ENCODE measurements at places on chromosomes 12 and 14.

DNA sequence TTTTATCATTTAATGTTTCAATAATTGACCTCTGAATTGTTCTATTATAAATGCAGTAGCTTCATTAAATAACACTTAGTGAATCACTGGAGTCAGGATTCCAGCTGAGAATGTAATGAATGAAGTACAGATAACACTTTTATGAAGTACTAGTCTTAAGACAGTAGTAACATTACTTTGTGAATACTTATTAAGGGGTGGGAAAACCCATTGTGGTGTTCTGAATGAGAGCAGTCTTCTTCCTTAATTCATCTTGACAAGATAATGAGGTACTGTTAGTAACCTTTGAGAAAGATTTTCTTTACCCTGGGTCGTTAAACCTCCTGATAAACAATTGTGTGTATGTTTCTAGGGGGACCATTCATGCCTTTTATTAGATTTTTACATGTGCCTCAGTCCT is 12.7 kb downstream of the NUP107 start:
- DNase-seq = no peak

GRCh38 chr12:77116277-77116676 is 50.9 kb upstream of the E2F7 start:
- DNase-seq = no peak

GRCh38 chr12:132827763-132828703 is 636 bp downstream of the GOLGA3 start:
- peak; percentile 32 for DNase-seq

- no peak for DNase-seq
Observed at GRCh38 chr12:124359671-124360581, 65.0 kb downstream of the RFLNA start.

- DNase-seq = no peak
Observed at GRCh38 chr12:24788886-24789285, 160.0 kb downstream of the BCAT1 start.

DNA sequence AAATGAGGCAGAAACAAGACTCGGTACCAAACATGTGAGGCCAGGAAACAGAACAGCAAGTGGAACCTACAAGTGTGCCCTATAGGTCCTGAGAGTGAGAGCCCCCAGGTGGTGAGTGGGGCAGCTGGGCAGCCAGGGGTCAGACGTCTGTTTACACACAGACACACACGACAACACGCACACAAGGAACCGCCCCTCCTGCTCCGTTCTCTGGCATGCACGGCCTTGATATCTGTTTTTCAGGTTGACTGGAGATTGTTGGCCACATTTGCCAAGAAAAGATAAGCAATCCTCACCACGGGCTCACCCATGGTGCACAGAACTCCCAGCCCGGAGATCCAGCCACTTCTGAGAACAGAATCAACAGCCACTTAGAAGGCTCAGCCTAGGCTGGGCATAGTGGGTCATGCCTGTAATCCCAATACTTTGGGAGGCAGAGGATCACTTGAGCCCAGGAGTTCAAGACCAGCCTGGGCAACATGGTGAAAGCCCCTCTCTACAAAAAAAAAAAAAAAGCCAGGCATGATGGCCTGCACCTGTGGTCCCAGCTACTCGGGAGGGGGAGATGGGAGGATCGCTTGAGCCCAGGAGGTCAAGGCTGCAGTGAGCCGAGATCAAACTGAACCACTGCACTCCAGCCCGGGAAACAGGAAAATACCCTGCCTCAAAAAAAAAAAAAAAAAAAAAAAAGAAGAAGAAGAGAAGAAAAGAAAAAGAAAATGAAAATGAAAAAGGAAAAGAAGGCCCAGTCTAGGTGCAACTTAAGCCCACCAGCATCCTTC is 19.4 kb upstream of the EIF5 start:
- DNase-seq = no peak

DNA sequence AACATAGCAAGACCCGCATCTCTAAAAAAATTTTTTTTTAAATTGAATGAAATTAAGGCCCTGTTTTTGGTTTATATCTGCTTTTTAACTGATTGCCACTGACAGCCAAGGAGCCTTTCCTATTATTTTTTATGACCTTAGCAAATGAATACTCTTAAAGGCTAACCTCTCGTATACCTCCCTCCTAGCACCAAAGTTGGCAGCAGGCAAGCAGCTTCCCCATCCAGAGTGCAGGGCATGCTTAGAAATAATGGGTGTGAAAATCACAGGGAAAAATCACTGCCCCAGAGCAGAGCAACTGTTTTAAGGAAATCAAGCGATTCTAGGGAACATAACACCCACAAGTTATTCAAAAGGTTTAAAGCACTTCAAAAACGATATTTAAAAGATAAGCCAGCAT is 20.7 kb downstream of the HAL start:
- DNase-seq = no peak

DNA sequence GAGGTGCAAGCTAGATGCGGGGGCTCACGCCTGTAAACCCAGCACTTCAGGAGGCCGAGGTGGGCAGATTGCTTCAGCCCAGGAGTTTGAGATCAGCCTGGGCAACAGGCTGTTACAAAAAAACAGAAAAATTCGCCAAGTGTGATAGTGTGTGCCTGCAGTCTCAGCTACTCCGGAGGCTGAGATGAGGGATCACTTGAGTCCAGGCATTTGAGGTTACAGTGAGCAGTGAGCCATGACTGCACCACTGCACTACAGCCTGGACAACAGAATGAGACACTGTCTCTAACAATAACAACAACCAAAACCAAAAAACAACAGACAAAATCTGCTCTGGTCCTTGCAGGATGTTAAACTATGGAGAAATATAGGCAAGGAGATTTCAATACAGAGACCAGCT is 13.9 kb downstream of the BTBD7 start:
- no peak for DNase-seq

DNA sequence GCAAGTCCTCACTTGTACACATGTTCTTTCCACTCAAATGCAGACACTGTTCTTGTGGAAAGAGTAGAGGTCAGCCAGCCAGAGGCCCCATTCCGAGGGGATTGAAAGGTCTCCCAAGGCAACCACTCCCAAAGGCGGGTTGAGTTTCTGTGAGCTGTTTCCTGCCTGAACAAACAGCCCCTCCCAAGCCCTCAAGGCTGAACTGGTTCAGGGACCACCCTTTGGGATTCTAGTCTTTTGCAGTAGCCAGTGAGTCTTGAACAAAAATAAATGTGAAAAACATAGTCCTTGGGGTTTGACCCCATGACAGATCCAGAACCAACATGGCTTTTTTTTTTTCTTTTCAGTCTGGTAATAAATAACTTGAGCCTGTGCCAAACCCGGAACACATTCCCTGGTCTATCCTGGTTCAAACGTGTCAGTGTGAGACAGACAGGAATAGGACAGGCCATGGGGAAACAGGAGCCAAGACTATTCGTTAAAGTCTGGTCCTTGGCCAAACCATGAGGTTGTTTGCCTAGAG is 17.6 kb upstream of the STK38L start:
- no peak for DNase-seq

GRCh38 chr12:105228494-105228893 is 7.5 kb downstream of the APPL2 start:
- no peak for DNase-seq

DNA sequence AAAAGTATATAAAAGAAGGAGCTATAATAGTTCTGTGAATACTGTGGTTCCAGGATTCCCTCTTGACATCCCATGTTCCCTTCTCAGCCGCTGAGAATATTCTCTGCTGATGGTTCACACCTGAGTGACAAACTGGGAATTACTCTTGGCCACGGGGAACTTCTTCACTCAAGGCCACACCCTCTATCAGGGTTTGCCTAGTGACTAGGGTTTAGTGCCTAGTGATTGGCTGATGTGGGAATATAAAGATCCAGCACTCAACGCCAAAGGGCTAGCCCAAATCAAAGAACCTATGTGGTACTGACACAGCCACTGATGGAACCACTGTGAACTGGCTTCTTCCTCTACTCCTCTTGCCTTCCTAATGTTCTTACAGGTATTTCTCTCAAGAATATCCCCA is 248.4 kb downstream of the ASCL1 start:
- no peak for DNase-seq

DNA sequence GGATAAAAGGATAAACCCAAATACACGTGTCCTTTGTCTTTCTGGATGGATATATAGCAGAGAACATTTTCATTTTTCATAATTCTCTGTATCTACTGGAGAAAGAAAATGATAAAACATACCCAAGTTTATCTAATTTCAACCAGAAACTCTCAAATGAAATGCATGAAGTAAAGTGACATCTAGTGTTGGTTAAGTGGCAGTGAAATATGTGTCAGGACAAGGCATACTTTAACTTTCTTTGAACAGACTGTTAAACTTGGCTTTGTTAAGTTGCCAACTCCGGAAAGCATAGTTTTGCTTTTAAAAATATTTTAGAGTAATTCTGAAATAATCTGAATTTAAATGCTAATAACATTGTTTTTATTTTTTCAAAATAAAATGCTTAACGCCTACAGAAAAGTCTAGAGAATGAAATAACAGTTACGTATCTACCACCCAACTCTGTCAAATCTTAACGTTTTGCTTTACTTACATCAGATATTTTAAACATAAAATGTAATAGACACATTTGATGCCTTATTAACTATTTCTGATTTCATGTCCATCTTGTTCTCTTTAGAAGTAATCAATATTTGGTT is 25.2 kb upstream of the NTN4 start:
- DNase-seq = no peak

DNA sequence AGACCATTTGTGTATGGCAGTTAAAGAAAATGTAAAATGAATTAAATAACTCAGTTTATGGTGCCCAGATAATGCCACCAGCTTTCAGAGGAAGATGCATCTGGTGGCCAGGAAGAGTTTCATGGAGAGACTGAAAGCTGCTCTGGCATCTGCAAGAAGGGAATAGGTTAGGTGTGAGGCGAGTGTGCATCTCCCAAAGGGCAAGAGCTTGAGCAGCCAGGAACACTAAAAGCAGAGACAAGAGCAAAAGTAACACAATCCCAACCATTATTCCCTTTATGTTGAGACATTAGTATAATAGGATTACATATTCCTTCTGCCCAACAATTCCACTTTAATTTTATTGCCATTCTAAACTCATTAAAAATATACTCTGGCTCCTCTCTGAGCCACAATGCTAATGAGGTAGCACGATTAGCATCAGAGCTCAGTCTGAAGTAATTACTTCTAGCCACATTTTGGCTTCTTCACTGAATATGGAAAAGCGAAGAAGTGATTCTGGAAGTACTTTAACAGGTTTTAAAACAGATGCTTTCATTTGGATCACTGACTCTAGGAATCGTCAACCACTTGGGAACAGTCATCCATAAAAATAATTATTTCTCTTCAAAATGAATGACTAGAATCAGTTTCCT is 309.4 kb upstream of the TMTC1 start:
- DNase-seq = no peak

GRCh38 chr14:58769771-58770170 is 132.0 kb downstream of the DACT1 start:
- DNase-seq = no peak

DNA sequence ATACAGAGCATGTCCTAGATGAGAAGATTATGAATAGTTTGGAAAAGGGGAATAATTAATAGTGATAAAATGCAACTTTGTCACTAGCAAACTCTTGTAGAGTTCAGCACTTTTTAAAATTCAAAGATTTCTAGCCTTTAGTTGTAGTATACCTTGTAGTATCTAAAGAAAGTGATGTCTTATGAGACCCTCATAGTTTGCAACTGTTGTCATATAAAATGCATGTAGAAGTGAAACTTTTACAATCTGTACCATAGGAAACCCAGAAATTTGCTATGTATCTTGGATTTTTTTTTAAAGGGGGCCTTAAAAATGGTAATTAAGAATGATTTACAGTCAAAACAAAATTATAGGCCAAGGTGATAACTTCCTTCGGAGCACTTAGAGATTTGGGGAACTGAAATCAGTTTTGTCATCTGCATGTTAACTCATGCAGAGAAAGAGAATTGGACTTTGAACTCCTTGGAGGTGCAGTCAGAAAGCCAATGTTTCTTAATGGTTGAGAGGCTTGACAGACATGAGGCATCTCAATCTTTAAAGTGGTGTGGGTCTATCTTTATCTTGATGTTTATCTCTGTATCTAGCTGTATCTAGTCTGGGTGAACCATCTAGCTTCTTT is 1.3 kb downstream of the LRRK2 start:
- DNase-seq = no peak

GRCh38 chr14:94163796-94164195 is 10.3 kb upstream of the PPP4R4 start:
- no peak for DNase-seq

DNA sequence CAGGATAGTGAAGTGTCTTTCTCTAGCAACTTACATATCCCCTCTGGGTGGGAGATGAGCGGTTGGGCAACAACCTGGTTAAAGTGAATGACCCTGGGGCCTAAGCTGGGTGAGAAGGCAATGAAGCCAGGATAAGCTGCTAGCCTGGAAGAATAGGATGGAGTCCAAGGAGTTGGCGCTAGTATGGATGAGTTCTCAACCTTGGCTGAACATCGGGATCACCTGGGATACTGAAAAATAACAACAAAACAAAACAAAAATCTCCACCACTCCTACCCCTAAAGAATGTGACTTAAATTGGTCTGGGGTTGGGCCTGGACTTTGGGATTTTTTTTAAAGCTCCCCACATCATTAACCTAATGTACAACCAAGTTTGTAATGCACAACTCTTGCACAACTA is 4.8 kb upstream of the RPS6KA5 start:
- no peak for DNase-seq

DNA sequence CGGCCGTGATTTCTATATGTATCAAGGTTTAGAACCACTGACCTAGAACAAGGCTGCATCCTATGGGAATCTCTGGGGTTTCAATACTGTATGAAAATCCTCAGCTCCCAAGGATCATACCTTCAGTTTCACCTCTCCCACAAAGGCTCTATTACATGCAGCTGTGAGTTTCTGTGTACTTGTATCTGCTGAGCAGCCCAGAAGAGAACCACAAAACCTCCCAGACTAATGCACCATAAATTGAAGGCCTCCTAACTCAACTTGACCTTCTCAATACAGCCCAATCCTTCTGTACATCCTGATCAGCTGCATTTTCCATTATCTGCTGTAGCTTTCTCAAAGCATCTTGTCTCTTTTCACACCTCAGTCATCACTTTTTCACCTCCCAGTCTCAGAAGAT is 5.4 kb upstream of the KCNH5 start:
- no peak for DNase-seq

GRCh38 chr12:120529641-120530417 is 871 bp upstream of the COQ5 start:
- no peak for DNase-seq

GRCh38 chr12:45803111-45803510 is 73.6 kb downstream of the ARID2 start:
- no peak for DNase-seq

GRCh38 chr12:24281341-24281740 is 331.9 kb upstream of the SOX5 start:
- DNase-seq = no peak

- no peak for DNase-seq
Observed at GRCh38 chr14:30194741-30195148, 267.1 kb upstream of the PRKD1 start.

- DNase-seq = no peak
Observed at GRCh38 chr14:96042248-96042930, 3.2 kb downstream of the C14orf132 start.

DNA sequence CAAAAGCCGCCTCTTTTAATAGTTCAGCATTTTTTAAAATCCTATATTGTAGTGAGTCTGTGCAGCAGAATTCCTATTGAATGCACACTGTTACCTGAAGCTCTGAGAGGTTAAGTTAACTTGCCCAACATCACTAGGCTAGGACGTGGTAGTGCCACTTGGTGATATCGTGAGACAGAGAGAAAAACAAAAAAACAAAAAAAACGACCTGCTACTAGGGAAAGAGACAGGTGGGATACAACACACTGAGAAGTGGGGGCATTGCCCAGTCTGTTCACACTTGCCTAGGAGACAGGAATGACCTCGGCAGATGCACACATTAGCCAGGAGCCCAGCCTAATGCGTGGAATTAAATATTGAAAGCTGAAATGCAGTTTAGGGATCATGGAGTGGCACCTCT is 129.7 kb upstream of the CCND2 start:
- DNase-seq = peak; percentile 31

- no peak for DNase-seq
Observed at GRCh38 chr14:74456684-74457564, 30.9 kb upstream of the SYNDIG1L start.
